ENCODE measurements at places on chromosomes 1 and 21. TPM values are rescaled to one million over a fixed set of nuclear protein-coding genes. Genes with fewer than 3 reads are reported as not detected.

DNA sequence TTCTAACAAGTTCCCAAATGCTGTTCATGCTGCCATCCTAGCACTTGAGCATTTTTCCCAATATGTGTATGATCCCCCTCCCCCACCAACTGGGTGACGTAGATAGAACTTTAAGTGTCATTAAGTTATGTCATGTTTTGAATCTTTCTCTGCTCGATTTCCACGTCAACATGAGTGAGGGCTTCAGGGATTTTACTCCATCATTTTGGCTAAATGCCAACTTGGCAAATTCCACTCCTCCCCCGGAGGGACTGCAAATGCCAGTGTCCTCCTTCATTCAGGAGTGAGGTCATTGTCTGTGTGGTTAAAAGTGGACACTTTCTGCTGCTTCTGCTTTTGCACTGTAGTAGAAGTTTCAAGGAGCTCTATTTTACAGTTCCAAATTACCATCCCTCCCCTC is 201.7 kb downstream of the FGGY start:
- no peak for DNase-seq

GRCh38 chr1:29853716-29854330 is 617.5 kb downstream of the PTPRU start:
- no peak for DNase-seq

DNA sequence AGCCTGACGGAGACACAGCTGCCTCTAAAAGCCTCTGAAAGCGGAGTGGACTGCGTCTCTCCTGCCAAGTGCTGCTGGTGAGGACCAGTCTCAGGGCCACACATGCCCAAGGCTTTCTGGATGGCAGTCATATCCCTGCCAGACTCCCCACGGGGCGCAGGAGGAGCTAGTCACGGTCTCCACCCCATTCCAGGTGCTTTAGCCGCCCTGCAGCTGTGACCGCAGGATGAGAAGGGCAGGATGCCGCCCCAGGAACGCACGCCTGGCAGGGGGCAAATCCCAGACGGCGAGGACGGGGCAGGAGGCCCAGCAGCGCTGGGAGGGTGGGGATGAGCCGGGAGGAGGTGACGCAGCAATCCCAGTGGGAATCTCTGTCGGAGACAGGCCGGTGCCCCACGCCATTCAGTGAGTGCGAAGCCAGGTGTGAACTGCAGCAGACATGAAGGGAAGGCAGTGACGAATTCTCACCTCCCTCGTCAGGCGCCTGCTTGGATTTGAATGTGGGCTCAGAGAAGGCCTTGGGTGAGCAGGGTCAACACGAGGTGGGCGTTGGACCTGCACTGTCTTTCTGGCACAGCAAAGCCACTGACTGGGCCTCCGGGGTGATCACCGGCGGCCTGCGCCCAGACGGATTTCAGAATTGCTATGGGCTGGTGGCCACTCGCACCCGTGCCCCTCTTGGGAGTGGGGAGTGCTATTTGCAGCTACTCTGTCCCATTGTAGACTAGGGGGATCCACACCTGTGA is 38.5 kb upstream of the SLC19A1 start:
- DNase-seq, result no peak

- DNase-seq, result no peak
Observed at GRCh38 chr1:160164121-160164520, 12.7 kb downstream of the ATP1A4 start.

- DNase-seq, result no peak
Observed at GRCh38 chr1:216054600-216054999, 368.6 kb downstream of the USH2A start.

GRCh38 chr1:231601824-231602672 is 24.5 kb upstream of the DISC1 start:
- no peak for DNase-seq

- no peak for DNase-seq
Observed at GRCh38 chr1:235108876-235109275, 19.8 kb downstream of the TOMM20 start.

GRCh38 chr1:184222652-184223052 is 164.2 kb upstream of the C1orf21 start:
- DNase-seq, result no peak

DNA sequence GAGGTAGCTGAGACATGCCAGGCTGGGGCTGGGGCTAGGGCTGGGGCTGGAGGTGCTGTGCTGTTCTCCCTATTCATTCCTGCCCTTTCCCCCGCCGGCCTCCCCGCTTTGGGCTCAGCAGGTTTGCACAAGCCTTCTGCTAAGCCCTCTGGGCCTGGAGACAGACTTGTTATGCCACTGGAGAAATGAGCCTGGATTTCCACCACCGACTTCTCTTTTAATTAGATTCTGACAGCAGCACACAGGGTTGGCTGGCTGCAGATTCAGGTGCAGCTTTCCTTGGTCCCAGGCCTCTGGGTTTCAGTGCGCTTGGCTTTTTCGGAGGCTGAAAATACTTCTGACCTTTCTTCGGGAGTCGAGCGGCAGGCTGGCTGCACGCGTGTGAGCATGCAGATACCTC is 71.5 kb upstream of the ACTL8 start:
- no peak for DNase-seq

- no peak for DNase-seq
Observed at GRCh38 chr1:53328541-53329499, 950 bp upstream of the LRP8 start.

DNA sequence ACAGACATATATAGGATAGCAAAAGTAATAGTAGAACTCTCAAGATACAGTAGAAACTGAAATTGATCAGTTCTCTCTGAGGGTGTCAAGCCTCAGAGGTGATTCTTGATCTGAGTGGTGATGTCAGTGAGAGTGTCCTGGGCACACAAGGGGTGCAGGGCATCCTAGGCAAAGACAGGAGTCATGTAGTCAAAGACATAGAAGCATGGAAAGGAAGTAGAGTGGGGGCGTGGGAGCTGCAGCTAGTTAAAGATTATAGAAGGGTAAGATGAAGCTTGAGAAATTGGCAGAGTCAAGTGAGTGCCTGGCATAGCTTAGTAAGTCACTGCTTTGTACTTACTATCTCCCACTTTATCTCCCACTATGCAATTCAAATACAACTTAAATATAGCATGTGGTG is 22.8 kb downstream of the CDC7 start:
- DNase-seq, result no peak

- no peak for DNase-seq
Observed at GRCh38 chr1:174448974-174449373, 1.2 kb downstream of the GPR52 start.

GRCh38 chr21:43020177-43020576 is 45.8 kb downstream of the PKNOX1 start:
- DNase-seq, result no peak

- no peak for DNase-seq
Observed at GRCh38 chr1:154657556-154657955, 49.6 kb upstream of the ADAR start.

DNA sequence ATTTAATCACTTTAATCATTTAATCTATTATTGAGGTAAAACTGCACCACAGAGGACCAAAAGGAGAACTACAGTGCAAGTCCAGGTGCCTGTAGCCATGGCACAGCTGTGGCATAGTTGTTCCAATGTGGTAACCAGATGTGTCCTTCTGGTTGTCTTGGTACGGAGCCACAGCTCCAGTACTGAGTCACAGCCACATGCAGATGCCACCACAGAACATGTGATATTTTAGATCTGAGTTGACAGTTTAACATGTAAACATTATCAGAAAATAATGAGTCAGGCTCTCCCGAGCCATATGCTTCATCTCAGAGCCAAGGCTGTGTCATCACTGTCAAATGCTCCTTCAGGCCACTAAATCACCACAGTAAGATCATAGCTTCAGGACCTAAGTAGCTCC is 56.4 kb upstream of the RGS7 start:
- DNase-seq, result no peak

- no peak for DNase-seq
Observed at GRCh38 chr1:32981003-32981901, 16.6 kb upstream of the RNF19B start.

DNA sequence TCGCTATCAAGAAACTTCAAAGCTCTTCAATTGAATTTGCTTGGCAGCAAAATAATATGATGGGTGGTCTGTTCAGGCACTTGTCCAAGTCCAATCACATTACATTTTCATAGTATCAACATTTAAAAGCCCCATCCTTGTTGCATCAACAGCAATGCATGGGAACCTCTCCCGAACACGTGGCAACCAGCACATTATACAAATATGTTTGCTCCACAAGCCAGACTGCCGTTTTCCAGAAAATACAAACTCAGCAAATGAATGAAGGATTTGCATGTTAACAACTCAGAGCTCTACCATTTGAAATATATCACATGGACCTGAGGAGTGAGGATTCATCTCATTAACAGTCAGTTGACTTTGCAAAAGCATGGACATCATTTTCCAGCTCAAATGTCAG is 20.0 kb upstream of the LYPLAL1 start:
- no peak for DNase-seq

DNA sequence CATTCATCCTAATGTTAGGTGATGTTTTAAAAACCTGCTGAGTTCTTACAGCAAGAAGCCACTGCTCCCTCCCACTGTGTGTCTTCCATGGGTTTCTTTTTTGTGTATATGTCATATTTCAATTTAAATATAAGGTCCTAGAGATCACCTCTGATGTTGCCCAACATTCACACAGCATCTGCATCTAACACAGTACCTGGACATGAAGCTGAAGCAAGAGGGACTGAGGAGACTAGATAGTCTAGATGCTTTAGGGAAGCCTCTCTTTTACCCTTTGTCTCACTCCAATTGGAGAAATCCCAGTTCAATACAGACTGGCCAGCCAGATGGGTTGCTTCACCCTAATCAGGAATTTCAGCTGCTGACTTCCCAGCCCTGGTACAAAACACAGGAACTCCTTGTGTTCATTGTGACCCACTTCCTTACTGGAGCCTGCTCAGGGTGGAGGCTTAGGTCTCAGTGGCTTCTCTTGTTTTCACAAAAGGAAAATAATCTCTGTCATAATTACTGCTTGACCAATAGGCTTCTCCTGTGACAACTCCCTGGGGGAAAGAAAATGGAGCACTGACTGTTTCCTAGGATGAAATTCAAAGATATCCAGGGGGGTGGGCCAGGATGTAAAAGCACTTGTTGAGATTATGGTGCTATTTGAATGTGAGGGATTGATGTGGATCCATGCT is 17.3 kb downstream of the BTG2 start:
- DNase-seq, result no peak

- DNase-seq, result no peak
Observed at GRCh38 chr1:231774719-231775335, 148.2 kb downstream of the DISC1 start.

GRCh38 chr1:203636291-203636690 is 9.7 kb downstream of the ATP2B4 start:
- no peak for DNase-seq

DNA sequence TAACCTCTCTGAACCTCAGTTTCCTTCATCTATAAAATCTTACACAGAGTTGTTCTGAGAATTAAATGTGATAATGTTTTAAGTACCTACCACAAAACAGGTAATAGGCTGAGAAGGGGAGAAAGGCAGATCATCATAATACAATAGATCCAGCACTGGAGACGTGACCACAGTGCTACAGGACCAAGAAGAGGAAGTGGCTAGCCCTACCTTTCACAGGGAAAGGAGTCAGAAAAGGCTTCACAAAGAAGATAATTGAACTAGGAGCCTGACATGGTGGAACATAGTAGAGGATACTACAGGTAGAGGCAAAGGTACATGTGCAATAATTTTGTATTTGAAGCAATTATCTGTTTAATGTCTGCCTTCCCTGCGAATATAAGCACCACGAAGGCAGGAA is 45.1 kb downstream of the ERI3 start:
- no peak for DNase-seq

DNA sequence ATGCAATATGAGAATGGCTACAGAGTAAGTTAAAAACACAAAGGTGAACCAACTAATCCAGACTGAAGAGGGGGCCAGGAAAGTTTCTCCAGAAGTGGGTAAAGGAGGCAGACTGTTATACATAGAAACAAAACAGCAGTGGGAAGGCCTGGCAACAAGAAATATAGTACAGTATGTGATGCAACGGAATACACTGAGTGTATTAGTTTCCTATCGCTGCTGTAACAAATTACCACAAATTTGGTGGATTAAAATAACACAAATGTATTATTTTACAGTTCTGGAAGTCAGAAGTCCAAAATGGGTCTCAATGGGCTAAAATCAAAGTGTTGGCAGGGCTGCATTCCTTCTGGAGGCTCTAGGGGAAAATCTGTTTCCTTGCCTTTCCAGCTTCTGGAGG is 95.2 kb downstream of the ZSWIM5 start:
- no peak for DNase-seq

DNA sequence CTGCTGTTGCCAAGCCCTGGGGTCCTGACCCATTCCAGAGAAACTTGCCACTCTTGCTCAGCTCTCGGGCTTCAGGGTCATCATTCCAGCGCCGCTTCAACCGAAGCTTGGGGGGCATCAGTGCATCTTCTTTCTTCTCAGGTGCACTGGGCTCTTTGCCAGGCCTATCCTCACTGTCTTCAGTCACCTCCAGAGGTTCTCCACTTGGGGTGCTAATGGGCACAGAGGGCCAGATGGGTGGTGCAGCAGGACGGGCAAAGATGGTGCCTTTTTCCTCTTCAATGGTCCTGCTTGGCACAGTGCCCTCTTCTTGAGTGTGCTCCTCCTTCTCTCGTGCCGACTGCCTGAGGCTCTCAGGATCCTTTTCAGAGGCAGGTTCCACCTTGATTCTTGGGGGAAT is 13.3 kb downstream of the ETV3 start:
- DNase-seq, result no peak

DNA sequence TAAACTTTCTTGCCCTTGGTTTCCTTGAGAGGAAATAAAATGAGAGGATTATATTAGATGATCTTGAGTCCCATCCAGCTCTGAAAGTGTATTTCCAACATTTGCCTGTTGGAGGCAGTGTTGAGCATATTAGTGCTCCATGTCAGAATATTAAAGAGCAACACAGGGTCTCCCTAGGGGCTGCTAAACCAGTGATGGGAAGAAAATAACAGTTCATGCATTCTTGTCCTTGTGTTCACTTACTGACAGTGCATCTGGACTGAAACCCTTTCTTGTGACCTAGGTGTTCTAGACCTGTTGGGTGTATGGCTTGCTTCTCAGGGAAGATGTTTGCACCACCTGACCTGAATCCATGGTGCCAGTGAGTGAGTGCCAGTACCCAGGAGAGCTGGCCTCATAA is 124.7 kb upstream of the KIAA0040 start:
- no peak for DNase-seq

- DNase-seq, result no peak
Observed at GRCh38 chr1:12220890-12221289, 8.9 kb upstream of the VPS13D start.

GRCh38 chr1:199002661-199003060 is 363.8 kb downstream of the PTPRC start:
- DNase-seq, result no peak

- DNase-seq, result no peak
Observed at GRCh38 chr1:19799230-19800075, at the start of gene TMCO4. TMCO4 (minus strand) TSS chr1:19799916; CDS start chr1:19780758, 19,158 bp downstream.

- no peak for DNase-seq
Observed at GRCh38 chr1:12161662-12162458, 4.9 kb upstream of the TNFRSF1B start.

GRCh38 chr1:115138271-115138670 is 49.0 kb upstream of the TSPAN2 start:
- DNase-seq, result no peak

SH3BGR gene
- 5.7 TPM for polyA plus RNA-seq

SOX13 gene
- 42.9 TPM for polyA plus RNA-seq

TAL1 gene
- polyA plus RNA-seq, result 4.4 TPM

METTL25B gene
- polyA plus RNA-seq, result 33.6 TPM

ZNF669 gene
- 15.4 TPM for polyA plus RNA-seq

MARK1 gene
- polyA plus RNA-seq, result 8.4 TPM

LPAR3 gene
- 1.1 TPM for polyA plus RNA-seq

LENEP gene
- polyA plus RNA-seq, result 0.30 TPM

HES2 gene
- 0.69 TPM for polyA plus RNA-seq

NBPF10 gene
- 4.3 TPM for polyA plus RNA-seq

DENND4B gene
- polyA plus RNA-seq, result 26.0 TPM

NBPF20 gene
- polyA plus RNA-seq, result 2.8 TPM

MMEL1 gene
- polyA plus RNA-seq, result 1.5 TPM

MEGF6 gene
- 18.4 TPM for polyA plus RNA-seq

HMGCS2 gene
- polyA plus RNA-seq, result 140 TPM

CASQ2 gene
- polyA plus RNA-seq, result 0.42 TPM
